ENCODE measurements at places on chromosomes 5 and 9.

DNA sequence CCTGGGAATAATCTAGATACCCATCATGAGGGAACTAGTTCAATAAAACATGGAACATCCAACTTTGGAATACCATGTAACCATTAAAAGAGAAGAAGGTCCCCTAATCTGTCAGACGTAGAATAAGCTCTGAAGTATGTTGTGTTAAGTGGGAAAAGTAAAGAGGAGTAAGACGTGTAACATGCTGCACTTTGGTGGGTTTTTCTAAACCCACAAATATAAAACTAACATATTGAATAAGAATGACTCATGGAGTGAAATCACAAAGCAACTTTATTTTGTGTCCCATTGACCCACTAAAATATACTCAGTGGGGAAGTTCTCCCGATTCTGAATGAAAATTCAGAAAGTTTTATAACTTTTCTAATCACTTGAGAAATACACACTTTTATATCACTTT lies 67.9 kb upstream of the PIK3R1 start:
- DNase-seq, result no peak

DNA sequence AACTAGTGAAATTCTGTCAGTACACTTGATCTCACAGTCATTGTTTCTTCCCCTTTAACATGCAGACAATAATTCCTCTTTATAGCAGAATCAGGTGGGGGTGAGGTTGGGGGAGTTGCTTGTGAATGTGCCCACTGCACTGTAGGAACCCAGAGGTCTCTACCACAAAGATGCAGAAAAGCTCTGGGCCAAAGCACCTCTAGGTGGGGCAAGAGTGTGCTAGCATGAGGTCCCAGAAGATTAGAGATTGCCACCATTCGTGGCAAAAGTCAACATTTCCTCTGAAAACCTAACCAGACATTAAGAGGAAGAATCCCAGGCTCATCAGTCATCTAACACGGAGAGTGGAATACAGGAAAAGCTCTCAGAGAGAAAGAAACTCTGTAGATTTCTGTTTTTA lies 74.5 kb downstream of the PTCD2 start:
- no peak for DNase-seq

- DNase-seq, result no peak
These were observed 161.2 kb downstream of the MPDZ start for GRCh38 chr9:13118313-13118712.

DNA sequence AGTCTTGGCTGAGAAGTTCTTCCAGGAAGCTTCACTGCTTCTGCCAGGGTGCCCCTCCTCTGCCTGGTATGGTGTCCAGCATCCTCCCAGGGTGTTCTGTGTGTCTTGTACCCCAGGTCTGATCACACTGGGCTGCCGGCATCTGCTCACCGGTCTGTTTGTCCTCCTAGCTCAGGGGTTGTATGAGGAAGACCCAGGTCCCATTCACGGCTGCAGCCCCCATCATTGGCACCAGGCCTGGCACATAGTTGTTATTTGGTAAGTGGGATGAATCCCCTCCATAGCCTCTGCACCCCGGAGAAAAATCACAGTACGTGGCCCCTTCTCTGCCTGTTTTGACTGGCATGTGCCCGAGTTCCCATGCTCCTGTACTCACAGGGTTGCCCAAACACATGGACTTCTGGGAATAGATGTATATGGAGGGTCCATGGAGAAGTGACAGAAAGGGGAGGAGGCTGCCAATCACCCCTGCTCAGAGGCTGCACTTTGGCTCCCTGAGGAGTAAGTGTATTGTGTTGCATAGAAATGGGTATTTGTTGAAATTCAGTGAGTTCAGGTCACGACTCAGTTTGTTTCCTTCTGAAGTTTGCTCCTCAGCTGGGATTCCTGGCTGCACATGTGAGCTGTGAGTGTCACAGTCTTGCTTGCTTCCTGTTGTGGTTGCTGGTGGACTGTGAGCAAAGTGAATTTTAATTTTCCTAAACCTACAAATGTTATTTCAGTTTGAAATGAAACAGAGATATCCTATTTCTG lies 96.2 kb downstream of the HSPA4 start:
- no peak for DNase-seq

GRCh38 chr5:157475432-157475831 lies 15.4 kb downstream of the NIPAL4 start:
- no peak for DNase-seq

- DNase-seq, result peak; percentile 19
These were observed 133.3 kb upstream of the ELL2 start for GRCh38 chr5:96094904-96095303.

DNA sequence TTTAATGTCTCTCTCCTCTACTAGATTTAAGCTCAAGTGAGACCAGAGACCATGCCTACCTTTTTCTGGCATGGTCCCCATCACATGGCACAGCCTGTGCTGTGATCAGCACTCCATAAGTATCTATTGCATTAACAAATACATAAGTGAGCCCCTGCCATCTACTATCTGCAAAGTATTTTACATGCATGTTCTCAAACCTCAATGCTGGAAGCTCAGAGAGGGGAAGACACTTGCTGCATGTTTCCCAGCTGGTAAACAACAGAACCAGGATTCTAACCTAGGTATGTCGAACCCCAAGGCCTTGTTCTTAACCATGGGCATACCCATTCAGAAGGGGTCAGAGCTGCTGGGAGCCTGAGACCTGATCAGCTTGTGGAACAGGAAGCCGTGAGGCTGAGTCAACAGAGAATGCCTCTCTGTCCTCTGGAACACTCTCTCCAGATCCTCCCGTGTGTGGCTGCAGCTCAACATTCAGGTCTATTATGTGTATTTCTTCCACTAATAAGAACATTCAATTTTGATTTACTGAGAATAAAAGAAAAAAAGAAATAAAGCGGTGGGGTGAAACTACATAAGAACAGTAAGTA lies 232.5 kb upstream of the MSX2 start:
- DNase-seq, result no peak

DNA sequence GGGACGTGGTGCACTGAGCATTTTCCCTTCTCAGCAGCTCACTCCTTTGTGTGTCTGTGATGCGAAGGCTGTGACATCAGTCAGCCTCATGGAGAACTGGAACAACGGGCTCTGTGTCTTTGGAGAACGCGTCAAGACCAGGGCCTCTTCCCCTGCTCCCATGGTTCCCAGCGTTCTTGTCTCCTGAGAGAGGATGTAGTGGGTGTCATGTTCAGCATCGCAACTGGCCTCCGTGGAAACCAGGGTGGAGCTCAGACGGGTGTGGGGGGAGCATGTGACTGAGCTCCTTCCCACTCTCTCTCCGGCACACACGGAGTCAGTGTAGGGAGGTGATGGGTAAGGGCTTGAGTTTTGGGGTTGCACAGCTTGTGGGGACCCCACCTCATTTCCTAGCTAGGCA lies 59.7 kb downstream of the TENT4A start:
- no peak for DNase-seq

- DNase-seq, result no peak
These were observed 1258.1 kb downstream of the EFNA5 start for GRCh38 chr5:106412606-106413005.

DNA sequence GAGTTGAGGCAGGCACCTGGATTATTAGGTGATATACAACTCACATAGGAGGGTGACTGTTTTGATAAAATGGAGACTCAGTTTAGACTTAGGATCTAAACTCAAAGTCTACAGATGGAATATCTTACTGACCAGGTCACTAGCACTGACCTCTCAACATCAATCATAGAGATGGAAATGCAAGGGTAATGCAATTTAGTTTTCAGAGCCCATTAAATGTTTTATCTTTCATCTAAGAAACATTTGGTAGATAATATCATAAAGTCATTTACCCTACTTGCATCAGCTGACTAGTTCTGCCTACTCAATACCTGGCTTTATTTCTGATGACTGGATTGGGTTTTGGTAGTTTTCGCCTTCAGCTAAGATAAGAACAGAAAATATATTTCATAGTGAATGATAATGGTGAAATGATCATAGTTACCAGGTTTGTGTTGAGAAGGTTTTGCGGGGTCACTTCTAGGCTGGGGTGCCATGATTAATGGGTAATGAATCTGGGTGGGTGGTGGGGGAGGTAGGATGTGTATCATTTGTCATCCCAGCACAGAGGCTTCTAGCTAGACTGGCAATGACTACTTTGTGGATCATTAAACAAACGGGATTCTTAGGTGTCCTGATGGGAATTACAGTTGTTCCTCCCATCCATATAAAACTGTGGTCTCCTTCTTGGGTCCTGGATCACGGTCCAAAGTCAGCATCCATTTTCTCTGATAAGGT lies 173.4 kb downstream of the PPP2R2B start:
- no peak for DNase-seq

All from ovary (tissue), 10 donors.